ENCODE measurements at places on chromosomes 6 and 20.

DNA sequence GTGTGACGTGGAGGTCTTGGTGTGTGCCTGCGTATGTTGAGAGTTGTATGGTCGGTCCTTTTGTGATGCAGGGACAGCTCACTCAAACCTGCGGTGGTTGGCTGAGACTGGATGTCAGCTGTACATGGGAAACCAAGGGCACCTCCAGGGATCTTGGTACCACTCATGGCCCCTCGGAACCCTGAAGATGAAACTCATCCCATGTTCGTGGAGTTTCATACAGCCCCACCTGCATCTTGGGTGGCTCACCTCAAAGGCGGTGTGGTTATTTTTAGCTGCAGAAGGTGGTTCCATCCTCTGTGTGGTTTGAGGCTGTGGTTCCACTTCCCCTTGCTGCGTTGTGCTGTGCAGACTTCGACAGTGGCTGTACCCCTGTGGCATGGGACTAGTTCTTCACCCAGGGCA lies 52.6 kb upstream of the SLC22A1 start:
- no peak for DNase-seq

- DNase-seq = no peak
Measured at GRCh38 chr20:54139188-54139587, 34.6 kb downstream of the CYP24A1 start.

DNA sequence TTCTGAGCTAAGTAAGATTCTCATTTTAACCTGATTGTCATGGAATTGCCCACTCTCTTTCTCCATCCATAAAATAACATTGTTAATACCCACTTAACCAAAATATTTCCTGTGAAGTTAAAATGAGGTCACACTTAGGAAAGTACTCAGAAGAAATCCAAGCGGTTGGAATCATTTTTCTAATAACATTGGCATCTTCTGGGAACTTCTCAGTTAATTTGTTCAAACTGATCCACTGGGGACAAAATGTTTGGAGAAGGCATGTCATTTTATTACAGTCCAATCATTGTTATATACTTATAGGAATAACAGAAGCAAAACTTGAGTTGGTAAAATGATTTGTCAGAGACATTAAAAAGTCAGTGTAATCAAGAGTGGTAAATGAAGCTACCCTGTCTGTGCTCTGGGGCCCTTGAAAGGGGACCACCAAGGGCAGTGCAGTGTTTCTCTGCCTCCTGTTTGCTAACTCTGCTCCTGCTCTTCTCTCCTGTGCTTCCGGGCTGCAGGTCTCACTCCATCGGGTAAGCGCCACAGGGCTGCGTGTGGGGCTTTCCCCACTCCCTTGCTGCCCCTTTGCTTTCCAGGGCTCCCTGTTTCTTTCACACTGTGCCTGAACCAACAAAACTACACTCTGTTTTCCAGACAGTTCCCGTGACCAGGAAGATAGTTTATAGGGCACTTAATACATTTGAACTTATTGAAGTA lies 50.1 kb downstream of the HDDC2 start:
- no peak for DNase-seq

DNA sequence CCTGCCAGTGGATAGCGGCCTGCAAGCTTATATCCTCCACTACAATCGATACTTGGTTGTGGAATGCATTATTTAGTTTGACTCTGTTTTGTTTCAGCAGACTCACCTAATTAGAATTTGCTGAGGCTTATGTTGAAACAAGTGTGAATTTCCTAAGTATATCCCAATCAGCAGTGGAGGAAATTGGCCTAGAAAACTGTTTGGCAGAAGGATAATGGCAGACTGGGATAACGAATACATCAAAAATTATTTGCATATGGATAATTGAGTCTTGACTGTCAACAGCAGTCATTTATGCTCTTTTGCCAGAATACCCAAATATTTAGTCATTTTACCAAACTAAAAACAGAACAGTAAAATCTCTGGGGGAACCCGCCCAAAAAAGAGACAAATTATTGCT lies 261.0 kb downstream of the DOK5 start:
- no peak for DNase-seq

- DNase-seq = no peak
Measured at GRCh38 chr6:96227135-96227534, 211.4 kb downstream of the FUT9 start.

DNA sequence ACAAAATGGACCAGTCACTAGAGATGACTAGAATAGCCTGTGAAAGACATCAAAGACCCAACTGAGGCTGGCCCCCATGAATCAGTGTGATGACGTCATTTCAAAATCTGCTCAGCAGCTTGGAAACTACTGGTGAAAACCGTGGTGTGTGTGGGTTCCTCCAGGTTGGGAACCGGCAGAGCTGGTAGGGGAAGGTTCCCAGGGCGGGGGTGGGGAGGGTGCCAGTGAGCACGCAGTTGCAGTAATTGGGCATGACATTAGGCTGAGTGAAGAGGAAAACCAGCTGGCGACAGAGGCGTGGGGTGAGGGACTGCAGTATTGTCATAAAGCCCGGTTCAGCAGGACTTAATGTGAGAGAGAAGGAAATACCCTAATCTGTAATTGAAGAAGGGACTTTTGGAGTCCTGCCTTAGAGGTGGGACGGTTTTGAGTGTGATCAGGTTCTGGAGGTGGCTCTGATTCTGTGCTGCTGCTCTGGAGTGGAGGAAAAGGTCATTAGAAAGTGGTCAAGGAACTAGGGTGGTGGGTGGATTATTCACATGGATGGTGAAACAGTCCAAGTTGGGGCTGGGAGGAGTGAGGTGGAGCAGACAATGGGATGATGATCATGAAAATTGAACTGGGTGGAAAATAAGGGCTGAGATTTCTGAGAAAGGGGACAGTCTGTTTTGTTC lies 52.0 kb upstream of the MTHFD1L start:
- DNase-seq = no peak

- no peak for DNase-seq
Measured at GRCh38 chr20:19283490-19284025, 71.1 kb downstream of the SLC24A3 start.

DNA sequence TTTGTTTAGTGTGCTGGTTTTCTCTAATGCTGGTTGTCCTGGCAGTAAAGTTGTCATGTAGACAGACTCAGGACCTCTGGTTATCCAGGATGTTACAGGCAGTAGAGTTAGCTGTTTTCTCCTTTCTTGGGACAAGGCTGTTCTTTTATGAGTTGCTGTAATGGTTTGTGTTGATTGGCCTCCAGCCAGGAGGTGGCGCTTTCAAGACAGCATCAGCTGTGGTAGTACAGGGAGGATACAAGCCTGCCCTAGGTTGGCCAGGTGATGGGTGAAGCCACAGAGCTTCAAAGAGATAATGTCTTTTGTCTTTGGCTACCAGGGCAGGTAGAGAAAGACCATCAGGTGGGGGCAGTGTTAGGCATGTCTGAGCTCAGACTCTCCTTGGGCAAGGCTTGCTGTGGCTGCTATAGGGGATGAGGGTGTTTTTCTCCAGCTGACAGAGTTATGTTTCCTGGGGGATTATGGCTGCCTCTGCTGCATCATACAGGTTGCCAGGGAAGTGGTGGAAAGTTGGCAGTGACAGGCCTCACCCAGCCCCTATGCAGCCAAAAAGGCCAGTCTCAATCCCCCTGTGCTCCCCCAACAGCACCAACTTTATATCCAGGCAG lies 127.2 kb upstream of the TAB2 start:
- DNase-seq = peak; percentile 42

- no peak for DNase-seq
Measured at GRCh38 chr6:45710304-45710821, 305.3 kb downstream of the CLIC5 start.

DNA sequence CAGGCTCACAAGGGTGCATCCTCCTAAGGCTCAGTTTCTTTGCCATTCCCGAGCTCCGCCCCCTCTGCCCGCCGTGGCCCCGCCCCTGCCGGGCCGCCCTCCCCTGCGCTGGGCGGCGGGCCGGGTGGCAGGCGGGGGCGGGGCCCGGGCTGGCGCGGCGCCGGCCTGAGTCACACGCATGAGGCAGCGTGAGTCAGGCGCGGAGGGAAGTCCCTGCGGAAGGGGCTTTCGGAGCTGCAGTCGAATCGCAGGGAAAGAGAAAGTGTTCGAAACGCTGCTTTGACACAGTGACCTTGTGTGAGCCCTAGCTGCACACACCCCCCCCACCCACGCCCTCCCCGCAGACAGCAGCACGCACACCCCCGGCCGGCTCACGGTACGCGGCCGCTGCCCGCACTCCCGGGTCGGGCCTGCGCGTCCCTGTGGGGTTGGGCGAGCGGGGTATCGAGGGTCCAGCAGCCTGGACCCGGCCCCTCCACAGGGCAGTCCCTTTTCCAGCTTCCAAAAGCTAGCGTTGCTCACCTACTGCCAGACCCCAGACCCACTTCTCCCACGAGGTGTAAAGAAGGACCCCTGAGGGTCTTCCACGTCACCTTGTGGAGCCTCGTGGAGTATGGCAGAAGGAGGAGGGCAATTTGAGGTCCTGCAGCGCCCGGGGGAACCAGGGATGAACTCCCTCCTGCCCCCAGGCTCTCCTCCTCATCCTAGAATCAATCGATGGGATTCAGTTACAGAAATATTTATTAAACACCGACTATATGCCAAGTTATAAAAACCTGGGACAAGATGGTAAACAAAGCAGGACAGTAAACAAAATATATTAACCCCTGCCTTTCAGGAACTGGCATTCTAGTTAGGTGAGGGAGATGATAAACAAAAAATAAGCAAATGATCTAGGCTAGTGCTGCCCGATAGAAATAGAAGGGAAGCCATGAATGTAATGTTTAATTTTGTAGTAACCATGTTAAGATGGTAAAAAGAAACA lies 12.4 kb upstream of the HMGA1 start:
- DNase-seq = peak; percentile 87

DNA sequence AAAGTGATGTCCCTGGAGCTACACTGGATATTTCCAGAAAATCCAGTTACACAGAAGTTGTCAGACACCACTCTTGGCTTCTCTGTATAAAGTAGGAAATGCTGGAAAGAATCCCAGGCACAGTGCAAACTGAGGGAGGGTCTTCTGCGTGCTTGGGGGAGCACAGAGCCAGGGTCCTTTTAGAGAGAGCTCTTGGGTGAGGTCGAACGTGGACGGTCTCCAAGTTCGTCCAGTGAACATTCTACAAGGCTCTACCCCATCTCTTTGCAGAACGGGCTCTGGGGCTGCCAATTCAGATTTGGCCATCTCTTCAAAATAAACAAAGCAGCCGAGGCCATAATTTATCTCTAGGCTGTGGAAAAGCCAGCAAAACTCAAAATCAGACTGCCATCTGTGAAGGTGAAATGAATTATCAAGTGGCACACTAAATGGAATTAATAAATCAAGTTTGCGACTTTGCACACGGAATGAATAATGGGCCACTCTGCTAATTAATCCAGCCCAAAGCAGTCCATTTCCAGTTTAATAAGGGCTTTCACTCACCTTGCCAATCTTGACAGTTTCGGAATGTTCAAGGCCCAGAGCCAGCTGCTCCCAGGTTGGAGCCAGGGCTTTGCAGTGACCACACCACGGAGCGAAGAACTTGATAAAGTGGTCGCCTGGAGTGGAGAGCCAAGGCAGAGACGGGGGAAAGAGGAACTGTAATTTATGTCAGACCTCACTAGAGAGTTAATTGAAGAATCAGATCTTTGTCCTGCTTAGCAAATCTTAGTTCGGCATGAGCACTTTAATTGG lies 19.3 kb downstream of the TXNDC5 start:
- DNase-seq = no peak

DNA sequence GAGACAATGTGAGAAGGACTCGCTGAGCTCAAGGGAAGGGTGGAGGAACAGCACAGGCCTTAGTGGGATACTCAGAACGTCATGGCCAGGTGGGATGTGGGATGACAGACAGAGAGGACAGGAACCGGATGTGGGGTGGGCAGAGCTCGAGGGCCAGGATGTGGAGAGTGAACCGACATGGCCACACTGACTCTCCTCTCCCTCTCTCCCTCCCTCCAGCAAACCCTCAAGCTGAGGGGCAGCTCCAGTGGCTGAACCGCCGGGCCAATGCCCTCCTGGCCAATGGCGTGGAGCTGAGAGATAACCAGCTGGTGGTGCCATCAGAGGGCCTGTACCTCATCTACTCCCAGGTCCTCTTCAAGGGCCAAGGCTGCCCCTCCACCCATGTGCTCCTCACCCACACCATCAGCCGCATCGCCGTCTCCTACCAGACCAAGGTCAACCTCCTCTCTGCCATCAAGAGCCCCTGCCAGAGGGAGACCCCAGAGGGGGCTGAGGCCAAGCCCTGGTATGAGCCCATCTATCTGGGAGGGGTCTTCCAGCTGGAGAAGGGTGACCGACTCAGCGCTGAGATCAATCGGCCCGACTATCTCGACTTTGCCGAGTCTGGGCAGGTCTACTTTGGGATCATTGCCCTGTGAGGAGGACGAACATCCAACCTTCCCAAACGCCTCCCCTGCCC lies 1.7 kb downstream of the TNF start:
- DNase-seq = no peak

- no peak for DNase-seq
Measured at GRCh38 chr6:104527311-104527710, 332.4 kb downstream of the HACE1 start.

- no peak for DNase-seq
Measured at GRCh38 chr6:134094441-134094840, 42.0 kb upstream of the SLC2A12 start.

DNA sequence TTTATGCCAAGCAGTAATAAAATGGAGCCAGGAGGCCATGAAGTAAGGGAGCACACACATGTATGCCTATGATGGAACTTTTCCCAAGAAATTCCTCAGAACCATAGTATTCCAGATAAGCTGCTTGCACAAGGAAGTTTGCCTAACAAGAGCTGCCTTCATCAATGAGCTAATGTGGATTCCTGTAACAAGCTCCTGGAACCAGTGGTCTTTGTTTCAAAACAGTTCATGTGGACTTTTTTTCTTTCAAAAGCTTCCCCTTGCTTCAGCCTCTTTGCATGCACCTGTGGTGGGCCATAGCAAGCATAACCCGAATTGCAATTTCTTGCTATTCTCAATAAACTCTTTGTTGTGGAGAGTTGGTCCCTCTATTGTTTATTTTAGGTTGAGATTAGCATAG lies 359.6 kb downstream of the UTRN start:
- DNase-seq = no peak

- no peak for DNase-seq
Measured at GRCh38 chr6:132259070-132259469, 142.2 kb downstream of the MOXD1 start.

DNA sequence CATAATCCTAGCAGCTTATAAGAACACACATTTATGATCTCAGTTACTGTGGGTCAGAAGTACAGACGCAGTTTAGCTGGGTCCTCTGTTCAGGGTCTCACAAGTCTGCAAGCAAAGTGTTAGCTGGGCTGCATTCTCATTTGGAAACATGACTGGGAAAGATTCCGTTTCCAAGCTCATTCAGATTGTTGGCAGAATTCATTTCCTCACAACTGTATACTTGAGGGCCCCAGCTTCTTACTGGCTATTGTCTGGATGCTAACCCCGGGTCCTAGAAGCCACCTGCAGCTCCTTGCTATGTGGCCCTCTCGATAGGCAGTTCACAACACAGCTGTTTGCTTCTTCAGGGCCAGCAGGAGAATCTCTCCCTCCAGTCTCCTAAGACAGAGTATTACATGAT lies 13.1 kb downstream of the TCP11 start:
- DNase-seq = no peak
